ENCODE measurements at places on chromosomes 16 and 17.
A peak's percentile ranks its signal among the peaks of the same experiment; 100 is the strongest.

DNA sequence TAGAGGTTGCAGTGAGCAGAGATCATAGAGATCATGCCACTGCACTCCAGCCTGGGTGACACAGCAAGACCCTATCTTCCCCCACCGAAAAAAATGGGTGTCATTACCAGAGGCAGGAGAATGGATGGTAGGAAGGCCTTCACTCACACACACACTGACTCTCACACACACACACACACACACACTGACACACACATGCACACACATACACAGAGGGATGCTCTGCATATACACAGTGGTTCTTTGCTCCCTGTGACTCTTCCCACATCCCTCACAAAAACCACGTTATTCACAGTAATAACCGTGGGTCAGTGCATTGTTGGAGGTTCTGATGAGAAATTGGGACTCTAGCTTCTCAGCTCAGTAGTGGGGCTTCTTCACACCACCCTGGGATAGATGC lies 300.2 kb upstream of the N4BP1 start:
- DNase-seq: no peak

DNA sequence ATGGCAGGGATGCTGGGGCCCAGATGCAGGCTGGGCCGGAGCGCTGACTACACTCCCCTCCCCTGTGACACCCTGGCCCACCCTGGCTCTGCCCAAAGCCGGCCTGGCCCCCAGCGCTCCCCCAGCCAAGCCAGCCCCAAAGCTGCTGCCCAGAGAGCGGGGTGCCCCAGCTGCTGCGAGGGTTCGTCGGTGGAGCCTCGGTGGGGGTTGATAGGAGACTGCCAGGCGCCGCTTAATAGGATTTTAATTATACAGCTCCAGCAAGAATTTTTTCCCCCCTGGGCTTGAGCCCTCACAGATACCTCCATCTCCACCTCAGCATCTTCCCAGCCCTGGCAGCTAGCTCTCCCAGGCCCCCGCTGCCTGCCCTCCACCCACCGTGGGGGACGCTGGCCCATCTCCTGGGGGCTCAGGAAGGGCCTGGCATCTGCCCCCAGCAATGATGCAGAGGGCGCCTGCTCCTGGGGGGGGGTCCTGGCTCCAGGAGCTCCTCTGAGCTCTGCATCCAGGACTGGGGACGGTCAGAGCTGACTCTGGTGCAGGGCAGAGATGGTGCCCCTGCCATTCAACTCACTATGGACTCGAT lies 36.8 kb upstream of the DLX4 start:
- DNase-seq: no peak

- peak; percentile 65 for DNase-seq
Measured at GRCh38 chr16:88939972-88940861, 36.8 kb downstream of the CBFA2T3 start.

DNA sequence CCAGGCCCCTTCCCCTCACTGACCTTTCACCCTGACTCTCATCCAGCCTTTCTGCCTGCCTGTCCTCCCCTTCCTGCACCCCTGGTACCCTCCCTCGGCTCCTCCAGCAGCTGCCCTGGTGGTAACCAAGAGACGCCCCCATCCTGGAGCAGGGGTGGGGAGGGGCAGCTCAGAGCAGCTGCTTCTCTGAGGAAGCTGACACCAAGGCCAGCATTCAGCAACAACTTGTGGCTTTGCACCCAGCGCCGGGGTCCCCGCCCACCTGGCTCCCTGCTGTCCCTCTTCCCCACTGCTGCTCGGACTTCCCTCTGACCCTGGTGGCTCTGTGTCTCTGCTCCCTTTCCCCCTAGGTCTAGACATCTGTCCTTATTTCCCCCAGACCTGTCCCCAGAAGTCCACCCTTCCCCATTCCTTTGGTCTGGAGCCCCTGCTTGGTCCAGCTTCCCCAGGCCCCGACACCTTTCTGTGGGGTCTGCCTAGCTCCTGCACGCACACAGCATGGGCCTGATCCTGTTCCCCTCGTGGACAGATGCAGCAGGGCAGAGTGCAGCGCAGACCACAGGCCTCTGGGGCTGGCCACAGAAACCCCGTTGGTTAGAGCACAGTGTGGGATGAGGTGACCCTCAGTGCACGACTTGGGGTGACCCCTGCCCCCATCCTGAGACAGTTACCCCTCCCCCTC lies 1.2 kb upstream of the ATP2A1 start:
- peak; percentile 59 for DNase-seq

DNA sequence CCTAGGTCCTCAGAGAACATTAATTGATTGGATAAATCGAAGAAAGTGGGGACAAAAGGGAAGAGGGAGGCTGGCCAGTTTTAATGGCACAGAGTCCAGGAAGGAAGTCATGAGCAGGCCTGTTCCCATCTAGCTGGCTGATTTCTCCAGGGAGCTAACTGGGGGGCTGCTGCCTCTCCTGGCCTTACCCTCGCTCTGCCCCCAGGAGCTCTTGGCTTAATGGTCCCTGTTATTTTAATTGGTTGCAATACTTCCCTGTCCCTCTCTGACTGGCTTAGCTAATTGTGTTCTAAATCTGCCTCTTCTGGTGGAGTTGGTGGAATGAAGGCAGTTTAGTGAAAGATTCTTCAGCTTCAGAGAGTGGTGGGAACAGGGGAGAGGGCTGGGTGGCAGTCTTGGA lies 61.4 kb downstream of the MGAT5B start:
- DNase-seq: no peak

DNA sequence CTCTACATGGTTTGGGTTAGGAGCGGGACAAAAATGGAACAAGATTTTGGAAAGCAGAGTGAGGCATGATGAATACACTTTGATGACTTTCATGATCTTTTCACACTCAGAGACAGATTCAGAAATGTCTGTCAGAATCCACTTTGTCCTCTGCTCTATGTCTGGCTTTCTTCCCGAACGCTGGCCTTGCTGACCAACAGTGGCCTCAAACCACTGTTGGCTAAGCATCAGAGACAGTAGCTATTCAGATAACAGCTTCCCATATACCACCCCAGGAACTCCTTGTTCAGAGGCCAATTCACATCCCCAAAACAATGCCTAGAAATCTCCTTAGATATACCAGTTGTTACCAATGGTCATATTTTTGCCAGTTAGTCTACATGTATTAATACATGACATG lies 40.9 kb downstream of the FBXL20 start:
- DNase-seq: no peak

DNA sequence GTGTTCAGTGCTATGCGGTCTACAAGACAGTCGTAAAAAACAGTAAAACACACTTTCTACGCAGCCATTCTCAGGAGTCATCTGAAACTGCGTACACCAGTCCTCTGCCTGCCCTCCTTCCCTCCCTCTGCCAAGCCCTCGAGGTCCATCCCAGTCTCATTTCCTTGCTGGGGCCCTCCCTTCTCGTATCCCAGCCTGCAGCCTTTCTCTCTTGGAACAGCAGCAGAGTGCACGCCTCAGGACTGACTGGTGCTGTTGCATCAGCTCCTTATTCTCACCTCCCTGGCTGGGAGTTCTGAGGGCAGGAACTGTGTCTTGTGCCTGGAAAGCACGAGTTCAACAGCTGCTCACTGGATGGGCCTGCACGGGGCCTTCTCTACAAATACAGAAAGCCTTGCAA lies 12.5 kb downstream of the FAHD1 start:
- no peak for DNase-seq

- no peak for DNase-seq
Measured at GRCh38 chr16:64889446-64889845, 232.4 kb downstream of the CDH11 start.

DNA sequence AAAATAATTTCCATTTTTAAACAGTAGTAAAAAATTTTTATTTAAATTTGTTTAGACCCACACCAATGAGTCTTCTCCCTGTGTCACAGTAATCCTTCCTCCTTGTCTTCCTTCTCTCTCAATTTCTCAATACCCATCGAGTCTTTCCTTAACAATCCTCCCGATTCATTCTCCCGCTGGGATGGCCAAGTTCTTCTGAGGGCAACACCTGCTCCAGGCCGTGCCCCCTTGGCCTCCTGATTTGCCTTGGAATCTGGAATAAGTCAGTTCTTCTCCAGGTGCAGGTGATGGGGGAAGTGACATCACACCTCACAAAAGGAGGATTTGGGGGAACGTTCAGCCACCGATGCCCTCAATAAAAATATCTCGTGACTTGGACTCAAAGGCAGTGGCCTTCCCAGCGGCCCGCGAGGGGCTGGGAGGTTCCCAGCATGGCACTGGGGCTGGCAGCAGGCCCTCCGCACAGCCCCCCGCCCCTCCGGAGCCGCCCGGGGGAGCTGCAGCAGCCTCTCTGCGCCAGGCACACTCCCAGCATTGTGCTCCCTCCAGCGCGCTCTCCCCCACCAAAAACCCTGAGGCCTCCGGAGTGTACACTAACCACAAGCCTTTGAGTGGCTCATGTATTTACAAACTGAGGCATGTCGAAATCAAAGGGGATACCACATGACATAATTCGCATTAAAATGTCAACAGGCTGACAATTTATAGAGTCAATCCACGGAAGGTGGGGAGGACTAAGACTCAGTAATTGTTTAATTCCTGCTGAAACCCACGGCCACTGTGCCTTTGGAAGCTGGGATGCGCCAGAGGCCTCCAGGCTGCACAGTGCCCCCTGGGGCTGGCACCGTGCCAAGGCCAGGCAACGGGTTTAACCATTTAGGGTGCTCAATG lies 120.5 kb downstream of the ZFHX3 start:
- DNase-seq: no peak

DNA sequence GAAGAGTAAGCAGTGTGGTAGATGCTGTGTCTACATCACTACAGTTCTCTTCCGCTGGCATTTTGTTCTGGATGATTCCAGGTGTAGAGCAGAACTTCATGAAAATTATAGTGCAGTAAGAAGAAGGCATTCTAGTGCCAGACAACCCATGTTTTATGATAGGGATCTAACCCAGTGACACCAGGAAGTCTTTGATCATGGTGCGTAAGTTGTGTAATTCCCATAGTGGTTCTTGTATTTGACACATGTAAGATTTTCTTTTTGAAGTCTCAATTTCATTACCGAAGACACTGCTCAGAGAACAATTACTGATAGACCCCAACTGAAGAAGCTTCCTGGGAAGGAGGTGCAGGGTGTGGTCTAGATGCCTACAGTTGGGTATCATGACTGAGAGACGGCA lies 356.9 kb downstream of the CA10 start:
- no peak for DNase-seq

GRCh38 chr16:85448557-85449190 lies 164.4 kb upstream of the GSE1 start:
- DNase-seq: peak; percentile 76

- no peak for DNase-seq
Measured at GRCh38 chr17:7038025-7038862, 2.4 kb downstream of the SLC16A13 start.

- DNase-seq: no peak
Measured at GRCh38 chr17:4474093-4474492, 24.6 kb upstream of the SPNS2 start.

GRCh38 chr16:52976539-52977167 lies 76.0 kb downstream of the CHD9NB start:
- no peak for DNase-seq

DNA sequence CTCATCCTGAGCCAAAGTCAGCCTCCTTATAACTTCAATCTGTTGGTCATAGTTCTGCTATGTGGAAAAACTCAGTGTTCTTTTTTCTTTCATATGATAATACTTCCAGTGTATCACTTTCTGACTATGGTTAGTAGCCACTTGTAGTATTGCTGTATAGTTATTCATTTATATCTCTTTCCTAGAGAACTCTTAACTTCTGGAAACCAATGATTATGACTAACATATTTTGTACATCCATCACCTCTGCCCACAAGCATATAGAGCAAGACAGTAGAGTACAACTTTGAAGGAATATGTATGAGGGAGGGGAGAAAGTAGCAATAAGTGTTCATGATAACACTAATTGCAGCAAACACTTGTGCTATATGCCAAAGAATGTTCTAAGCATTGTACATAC lies 38.6 kb downstream of the COX10 start:
- DNase-seq: no peak

DNA sequence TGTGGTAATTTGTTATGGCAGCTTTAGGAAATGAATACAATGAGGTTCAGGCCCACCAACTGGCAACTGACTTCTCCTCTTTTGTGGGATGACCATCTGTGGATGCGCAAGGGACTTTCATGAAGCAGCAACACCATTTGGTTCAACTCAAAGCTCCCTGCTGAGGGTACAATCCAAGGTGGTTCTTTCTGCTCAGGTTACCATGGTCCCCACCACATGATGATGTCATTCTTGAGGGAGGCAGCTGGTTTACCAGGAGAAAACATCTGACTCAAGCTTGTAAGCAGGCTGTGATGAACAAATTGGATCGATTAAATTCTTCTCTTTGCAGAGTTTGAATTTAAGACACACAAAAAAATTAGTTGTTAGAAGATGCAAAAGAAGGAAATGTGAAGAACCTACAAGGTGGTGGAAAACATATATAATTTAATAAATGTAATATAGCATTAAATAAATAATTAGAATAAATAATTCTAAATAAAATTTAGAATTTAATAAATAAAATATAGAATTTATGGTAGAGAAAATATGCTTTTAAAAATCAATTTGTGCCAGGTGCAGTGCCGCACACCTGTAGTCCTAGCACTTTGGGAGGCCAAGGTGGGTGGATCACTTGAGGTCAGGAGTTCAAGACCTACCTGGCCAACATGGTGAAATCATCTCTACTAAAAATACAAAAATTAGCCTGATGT lies 67.6 kb upstream of the ANKFN1 start:
- no peak for DNase-seq
